ENCODE measurements at places on chromosomes 1 and 21. TPM values are rescaled to one million over a fixed set of nuclear protein-coding genes. Genes with fewer than 3 reads are reported as not detected.

CACNA1S gene
- total RNA-seq: not detected

CD1B gene
- not detected for total RNA-seq

APOBEC4 gene
- not detected for total RNA-seq

DENND2C gene
- 0.62 TPM for total RNA-seq

WNT9A gene
- total RNA-seq: 5.0 TPM

OLFML3 gene
- 4.1 TPM for total RNA-seq

IL24 gene
- 0.50 TPM for total RNA-seq

DEPDC1 gene
- total RNA-seq: 15.3 TPM

CHIA gene
- total RNA-seq: not detected

IL19 gene
- total RNA-seq: not detected

GSTM1 gene
- total RNA-seq: not detected

CACNA1E gene
- total RNA-seq: under 0.01 TPM

CELA2B gene
- not detected for total RNA-seq

SYPL2 gene
- 0.17 TPM for total RNA-seq

SEMA4A gene
- total RNA-seq: 0.32 TPM

FYB2 gene
- not detected for total RNA-seq

CNKSR1 gene
- total RNA-seq: 0.35 TPM

ARID1A gene
- 51.6 TPM for total RNA-seq

SPRR2E gene
- total RNA-seq: not detected

RSPH1 gene
- 0.55 TPM for total RNA-seq

RAD54L gene
- total RNA-seq: 10.4 TPM

TNFSF4 gene
- total RNA-seq: 0.09 TPM

USP1 gene
- total RNA-seq: 20.7 TPM

CFAP141 gene
- total RNA-seq: not detected

CTH gene
- total RNA-seq: 1.2 TPM

OMA1 gene
- total RNA-seq: 6.7 TPM

RIPPLY3 gene
- total RNA-seq: 0.55 TPM

OLIG2 gene
- not detected for total RNA-seq

TAS1R3 gene
- total RNA-seq: 0.15 TPM

CZIB gene
- 28.7 TPM for total RNA-seq

RGS8 gene
- not detected for total RNA-seq

S100A1 gene
- 0.86 TPM for total RNA-seq

OR2L3 gene
- not detected for total RNA-seq

CNR2 gene
- total RNA-seq: not detected

RPTN gene
- not detected for total RNA-seq

KIAA1614 gene
- total RNA-seq: 1.2 TPM

THRAP3 gene
- total RNA-seq: 75.5 TPM

TPRG1L gene
- total RNA-seq: 29.3 TPM

CD52 gene
- not detected for total RNA-seq

IFNAR2 gene
- total RNA-seq: 16.1 TPM

OR2T11 gene
- total RNA-seq: not detected

INAVA gene
- 37.8 TPM for total RNA-seq
